ENCODE measurements at places on chromosomes 7 and 10.
A peak's percentile ranks its signal among the peaks of the same experiment; 100 is the strongest.

GRCh38 chr7:106071356-106071998 is 40.6 kb downstream of the SYPL1 start:
- no peak for DNase-seq

DNA sequence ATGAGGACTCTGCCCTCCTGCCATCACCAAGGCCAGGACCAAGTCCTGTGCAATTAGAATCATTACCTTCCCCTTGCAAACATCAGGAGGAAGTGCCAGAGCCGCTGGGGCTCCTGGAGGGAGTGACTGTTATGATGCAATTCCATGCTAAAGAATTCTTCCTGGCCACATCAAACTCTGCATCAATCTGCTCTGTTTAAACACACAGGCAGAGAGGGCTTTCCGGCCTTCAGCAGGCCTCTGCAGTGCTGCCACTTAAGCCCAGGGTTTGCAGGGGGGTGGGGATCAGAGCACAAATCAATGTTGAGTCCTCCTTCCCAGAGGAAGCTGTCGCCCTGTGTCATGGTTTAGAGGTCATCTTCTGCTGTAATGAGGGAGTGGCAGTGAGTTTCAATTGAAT is 58.1 kb downstream of the CTBP2 start:
- DNase-seq = no peak

GRCh38 chr10:32961895-32962369 is 3.9 kb upstream of the ITGB1 start:
- DNase-seq = no peak

DNA sequence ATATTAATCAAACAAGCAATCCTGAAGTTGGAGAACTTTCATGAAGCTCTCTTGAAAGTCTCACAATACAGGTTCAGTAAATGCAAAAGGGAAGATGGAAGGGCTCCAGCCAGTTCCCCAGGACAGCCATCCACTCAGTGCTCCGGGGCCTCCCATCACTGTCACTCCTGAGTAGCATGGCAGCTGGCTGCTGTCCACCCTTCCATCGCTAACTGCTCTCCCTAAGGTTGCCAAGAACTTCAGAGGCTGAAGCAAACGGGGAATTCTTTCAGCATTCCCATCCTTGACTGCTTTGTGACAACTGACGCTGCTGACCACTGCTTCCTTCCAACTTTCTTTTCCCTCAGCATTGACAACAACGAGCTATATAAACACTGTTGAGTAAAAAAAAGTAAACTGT is 69.1 kb downstream of the VPS41 start:
- no peak for DNase-seq

DNA sequence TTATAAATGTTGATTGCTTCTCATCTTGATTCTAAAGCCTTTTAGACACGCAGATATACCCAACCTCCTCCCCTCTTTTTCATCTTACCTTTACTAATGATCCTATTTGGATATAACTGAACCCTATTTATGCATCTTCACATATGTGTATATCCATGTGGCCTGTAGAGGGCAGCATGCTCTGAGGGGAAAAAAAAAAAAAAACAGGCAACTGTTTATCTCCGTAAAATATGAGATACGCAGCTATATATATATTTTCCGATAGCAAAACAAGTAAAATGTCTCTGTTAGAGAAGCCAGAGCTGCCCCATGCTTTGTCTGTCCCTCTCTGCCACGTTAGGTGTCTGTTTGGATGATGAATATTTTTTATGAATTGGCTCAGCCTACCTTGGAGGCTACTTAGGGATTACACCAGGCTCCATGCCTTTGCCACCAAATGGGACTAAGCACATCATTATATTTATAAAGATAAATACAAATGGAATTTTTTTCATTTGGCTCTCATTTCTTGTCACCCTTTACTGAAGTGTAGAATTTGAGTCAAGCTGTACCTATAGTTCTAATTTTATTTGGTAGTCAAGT is 174.8 kb upstream of the FZD1 start:
- DNase-seq = no peak

DNA sequence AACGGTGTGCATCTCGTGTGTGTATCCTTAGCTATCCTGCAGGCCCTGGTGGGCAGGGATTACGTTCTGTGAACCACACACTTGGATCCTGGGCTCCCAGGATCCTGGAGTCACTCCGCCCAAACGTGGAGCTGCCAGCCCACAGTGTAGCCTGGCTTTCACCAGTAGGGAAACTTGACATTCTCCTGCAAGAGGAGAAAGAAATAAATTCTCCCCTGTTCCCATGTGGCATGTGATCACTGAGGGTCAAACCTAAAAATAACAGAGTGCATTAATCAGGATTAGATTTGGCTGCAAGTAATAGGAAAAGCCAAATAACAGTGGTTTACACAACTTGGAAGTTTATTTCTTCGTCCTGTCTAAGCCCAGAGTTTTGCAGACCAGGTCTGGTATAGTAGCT is 32.3 kb downstream of the PALD1 start:
- DNase-seq = no peak

- DNase-seq = no peak
Measured at GRCh38 chr10:71984126-71984808, 20.1 kb downstream of the CHST3 start.

DNA sequence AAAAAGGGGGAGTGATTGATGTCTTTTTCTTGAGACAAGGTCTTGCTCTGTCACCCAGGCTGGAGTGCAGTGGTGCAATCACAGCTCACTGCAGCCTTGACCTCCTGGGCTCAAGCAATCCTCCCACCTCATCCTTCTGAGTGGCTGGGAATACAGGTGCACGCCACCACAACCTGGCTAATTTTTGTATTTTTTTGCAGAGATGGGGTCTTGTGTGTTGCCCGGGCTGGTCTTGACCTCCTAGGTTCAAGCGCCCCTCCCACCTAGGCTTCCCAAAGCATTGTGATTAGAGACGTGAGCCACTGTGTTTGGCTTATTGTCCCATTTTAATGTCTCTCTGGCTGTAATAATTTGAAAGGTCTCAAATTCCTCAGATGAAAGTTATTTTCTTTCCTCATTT is 21.8 kb downstream of the UPP1 start:
- DNase-seq = no peak

DNA sequence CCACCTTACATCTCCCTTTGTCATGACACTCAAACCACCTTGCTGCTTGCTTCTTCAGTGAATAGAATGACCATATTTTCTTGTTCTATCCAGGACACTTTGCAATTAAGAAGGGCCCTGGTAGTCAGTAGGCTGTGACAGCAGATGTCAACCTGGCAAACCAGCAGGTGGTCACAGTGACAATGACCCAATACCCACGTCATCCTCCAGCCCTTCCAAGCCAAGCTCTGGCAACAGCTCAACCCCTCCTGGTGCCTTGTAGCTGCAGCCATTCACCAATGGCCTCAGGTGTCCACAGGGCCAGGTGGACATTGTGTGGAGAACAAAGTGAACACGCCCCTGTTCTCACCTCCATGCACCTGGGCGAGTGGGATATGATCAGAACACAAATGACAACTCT is 87.6 kb upstream of the MACROH2A2 start:
- no peak for DNase-seq

- DNase-seq = no peak
Measured at GRCh38 chr10:119333146-119333792, 125.9 kb downstream of the GRK5 start.

GRCh38 chr7:130444234-130444633 is 3.4 kb upstream of the CEP41 start:
- DNase-seq = peak; percentile 52

- DNase-seq = no peak
Measured at GRCh38 chr10:122422266-122422989, 32.0 kb upstream of the ARMS2 start.

DNA sequence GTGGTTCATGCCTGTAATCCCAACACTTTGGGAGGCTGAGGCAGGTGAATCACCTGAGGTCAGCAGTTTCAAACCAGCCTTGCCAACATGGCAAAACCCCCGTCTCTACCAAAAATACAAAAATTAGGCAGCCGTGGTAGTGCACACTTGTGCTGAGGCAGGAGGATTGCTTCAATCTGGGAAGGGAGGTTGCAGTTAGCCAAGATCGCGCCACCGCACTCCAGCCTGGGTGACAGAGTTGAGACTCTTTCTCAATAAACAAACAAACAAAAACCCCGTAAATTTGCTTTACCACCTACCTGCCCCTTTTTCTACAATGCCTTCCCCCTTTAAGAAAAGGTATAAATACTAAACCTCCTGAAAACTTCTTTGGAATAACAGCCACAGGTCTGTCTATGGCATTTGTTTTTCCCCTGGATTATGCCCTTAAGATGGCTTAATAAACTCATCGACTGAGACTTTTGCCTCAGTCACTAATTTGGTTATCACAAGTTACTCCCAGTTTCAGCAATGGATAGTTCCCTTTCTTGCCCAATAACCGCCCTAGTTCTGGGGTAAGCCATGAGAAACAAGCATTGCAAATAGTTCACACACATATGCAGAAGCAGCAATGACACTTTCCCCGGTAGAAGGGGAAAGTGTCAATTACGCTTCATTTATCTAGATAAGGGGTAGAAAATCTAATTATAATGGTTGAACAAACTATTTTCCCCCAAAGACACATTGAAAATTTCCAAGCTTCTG is 52.8 kb upstream of the SVIL start:
- DNase-seq = no peak

DNA sequence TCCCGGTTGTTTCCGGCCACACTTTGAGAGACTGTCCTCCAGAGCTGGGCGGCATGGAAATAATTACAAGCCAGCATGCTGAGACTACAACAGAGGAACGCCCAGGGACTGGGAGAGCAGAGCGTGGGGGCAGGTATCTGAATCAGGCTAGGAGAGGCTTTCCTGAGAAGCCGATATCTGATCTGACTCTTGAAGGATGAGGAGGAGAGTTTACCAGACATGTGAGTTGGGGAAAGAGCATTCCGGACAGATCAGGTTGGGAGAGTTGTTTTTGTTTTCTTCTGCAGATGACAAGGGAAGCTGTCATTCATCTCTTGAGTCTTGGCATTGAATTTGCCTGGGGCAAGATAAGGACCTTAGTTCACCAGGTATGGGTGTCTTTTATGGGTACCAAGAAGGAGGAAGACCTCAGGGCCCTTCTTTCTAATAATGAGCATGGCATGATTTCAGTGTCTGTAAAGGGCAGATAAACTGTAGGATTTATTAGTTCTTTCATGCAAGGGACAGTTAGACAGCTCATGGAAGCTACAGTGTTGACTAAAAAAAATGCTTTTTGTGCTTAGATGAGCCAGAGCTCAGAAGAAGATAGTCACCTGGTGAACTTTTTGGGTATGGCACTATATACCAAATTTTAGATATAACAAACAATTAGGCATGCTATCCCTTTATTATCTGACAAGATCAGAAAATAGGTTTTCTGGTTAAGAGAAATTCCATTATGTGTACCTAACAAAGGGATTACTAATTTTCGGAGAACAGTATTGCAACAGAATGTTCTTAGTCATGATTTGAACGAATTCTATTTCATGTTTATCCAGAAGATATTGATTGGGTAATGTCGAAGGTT is 36.2 kb downstream of the WBP1L start:
- no peak for DNase-seq

DNA sequence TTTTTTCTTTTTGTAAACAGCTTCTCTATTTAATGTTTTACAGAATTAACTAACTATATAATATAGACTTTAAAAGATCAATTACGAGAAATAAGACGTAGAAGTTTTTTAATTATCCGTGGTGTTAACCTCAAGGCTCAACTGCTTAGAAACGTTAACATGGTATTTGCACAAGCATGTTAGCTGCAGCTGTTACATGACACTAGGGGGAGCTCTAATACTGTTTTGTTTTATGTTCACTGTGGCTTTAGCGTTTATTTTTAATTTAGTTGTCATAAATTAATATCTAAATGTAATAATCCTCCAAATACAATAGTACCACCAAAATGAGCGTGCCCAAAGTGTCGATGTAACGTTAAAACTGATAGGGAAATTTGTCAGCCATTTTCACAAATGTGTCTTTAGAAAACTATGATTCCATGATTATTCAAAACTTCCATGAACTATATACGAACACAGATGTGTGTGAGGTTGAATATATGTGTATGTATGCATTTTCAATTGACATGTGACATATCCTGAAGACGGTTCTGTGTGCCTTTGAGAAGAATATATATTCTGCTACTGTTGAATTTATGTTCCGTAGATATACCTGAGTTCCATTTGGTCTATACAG is 828.8 kb upstream of the MBL2 start:
- no peak for DNase-seq

DNA sequence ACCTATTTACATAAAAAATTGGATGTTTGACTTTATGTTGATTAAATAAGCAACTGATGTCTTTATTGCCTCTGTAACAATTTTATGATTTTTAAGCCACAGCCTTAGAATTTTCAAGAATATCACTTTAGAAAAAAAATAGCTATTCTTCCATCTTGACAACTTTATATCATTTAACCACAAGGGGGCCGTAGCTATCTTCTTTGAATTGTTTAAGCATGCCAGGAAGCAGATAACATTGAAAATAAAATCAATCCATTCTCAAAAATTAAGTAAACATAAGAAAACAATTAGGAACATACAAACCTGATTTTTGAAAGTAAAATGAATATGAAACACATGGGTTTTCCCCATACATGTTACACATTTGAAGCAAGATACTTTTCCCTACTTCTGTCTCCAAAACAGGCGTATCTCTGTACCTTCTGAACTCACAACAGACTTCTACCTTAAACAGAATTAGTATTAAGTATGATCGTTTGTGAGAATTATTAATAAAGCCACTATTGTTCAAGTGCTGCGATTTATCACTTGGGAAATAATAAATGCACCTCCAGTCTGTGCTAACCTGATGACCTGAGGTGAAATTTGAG is 209.0 kb downstream of the CACNA2D1 start:
- no peak for DNase-seq

GRCh38 chr7:5681423-5681822 is 100.0 kb downstream of the RNF216 start:
- DNase-seq = no peak

GRCh38 chr7:28018446-28018845 is 162.1 kb downstream of the JAZF1 start:
- no peak for DNase-seq

- no peak for DNase-seq
Measured at GRCh38 chr10:49212783-49213182, 24.6 kb upstream of the TMEM273 start.

DNA sequence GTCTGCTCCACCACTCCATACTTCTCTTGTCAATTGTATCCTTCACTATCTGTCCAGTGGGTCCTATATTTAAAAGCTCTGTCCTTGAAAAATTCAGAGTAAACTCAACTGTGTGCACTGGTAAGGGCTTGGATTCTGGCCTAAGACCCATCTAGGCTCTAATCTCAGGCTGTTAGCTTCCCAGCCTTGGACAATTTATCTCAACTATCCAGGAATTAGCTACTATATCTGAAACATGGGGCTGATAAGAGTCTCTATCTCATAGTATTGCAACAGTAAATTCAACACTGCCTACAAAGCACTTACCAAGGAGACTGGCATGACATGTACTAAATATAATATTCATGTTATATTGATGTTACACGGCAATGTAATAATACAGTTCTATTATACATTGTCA is 303.4 kb downstream of the XPNPEP1 start:
- no peak for DNase-seq

All from left hindlimb (tissue), 1 donor.